Peyer's patch (tissue), 4 donors: ENCODE measurements at places on chromosomes 6 and 20.
A peak's percentile ranks its signal among the peaks of the same experiment; 100 is the strongest.

GRCh38 chr6:158803733-158804143 lies 15.4 kb downstream of the EZR start:
- DNase-seq = peak; percentile 89

- no peak for DNase-seq
These were observed 439.8 kb downstream of the BMP2 start for GRCh38 chr20:7207186-7207798.

GRCh38 chr20:61814726-61815125 lies 251.0 kb downstream of the TAF4 start:
- DNase-seq = no peak

- no peak for DNase-seq
These were observed 34.9 kb downstream of the COL12A1 start for GRCh38 chr6:75170691-75171560.

DNA sequence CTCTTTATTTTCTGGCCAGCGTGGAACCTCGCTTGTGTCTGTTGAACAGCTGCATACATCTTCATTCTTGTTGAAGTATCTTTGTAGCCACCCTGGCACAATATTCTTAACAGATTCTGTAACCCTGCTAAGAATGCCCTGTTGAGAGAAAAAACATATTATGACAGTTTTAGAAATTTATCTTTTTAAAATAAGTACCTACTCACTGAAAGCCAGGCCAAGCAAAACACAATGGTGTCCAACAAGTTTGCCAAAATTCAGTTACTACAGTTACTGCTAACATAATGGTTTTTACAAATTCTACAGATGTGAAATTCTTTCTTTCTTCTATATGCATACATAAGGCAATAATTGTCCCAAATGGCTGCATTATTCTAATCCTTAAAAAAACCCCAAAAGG lies 18.2 kb downstream of the NUP153 start:
- DNase-seq = no peak
